ENCODE measurements at places on chromosomes 1 and 21. TPM values are rescaled to one million over a fixed set of nuclear protein-coding genes. Genes with fewer than 3 reads are reported as not detected.

GRCh38 chr1:23403038-23403336 lies 21.6 kb downstream of the TCEA3 start:
- H3K36me3 ChIP-seq: no peaks in the 10 kb centered on the region
- no peaks in the 10 kb centered on the region for H3K27me3 ChIP-seq
- DNase-seq: no peak
- H3K4me1 ChIP-seq: peaks cover 7% of the 10 kb centered on the region
- no peak overlapping the region for H3K4me3 ChIP-seq

DNA sequence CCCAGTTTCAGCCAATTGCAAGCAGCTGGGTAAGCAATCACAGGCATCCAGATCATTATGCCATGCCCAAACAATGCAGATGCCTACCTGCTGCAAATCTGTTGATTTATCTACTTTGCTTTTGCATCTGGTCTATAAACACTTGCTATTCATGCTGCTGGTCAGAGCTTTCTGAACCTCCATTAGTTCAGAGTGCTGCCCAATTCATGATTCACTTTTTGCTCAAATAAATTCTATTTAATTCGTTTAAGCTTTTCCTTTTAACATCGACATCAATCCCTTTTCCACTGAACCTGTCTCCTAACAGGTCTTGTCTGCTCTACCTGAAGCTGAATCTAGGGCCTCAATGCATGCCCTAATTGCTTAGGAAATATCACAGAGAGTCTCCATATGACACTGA lies 99.4 kb upstream of the C1orf87 start:
- H3K27me3 ChIP-seq: no peaks in the 10 kb centered on the region
- H3K36me3 ChIP-seq: no peaks in the 10 kb centered on the region
- DNase-seq: no peak
- no peak overlapping the region for H3K27ac ChIP-seq

GRCh38 chr1:210362526-210362925 lies 33.8 kb downstream of the HHAT start:
- no peak overlapping the region for H3K27ac ChIP-seq
- no peaks in the 10 kb centered on the region for H3K27me3 ChIP-seq
- no peak for DNase-seq
- no peaks in the 10 kb centered on the region for H3K36me3 ChIP-seq
- no peak overlapping the region for H3K4me3 ChIP-seq

DNA sequence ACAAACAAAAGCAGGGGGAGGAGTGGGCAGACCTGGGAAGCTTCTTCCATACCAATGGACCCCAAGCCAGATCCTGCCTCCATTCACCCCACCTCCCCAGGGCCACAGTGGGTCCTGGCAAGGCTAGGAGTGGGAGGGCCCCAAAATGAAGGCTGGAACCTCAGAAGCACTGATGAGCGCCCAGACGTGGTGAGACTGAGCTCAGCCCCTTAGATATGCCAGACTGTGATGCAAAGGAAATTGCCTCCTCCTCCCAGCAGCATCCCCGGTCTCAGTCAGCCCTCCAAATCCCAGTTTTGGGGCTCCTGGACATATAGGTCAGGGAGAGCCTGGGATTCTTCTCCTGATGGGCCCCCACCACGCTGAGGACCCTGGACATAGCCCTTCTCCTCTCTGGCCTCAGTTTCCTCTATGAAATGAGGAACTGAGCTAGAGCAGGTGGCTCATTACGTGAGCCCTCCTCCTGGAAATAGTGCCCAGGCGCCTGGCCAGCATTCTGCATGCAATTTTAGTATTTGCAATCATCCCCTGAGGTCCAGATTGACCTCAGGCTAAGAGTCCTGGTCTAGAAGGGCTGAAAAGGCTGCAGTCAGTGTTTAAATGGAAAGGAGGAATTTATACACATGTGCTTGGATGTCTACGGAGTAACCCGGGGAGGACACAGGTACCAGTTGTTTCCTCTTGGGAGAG lies 33.5 kb downstream of the RHBG start:
- H3K27ac ChIP-seq: no peak overlapping the region
- no peak for DNase-seq
- no peak overlapping the region for H3K4me3 ChIP-seq

DNA sequence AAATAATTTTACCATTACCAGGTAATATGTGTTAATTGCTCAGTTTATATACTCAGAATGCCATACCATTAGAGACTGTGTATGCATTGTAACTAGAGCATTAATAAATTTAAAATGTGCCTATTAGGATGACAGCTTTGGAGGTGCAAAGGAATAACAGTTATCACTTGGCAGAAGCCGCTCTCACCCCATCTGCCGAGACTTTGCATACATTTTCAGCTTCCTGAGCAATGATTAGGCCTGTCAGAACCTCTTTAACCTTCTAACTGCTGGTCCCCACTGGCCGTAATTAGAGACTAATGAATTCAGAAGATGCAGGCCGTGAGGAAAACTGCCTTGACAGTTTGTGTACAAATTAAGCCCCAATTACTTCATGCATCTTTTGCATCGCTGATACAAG lies 158.0 kb upstream of the PROX1 start:
- H3K4me1 ChIP-seq: no peaks in the 10 kb centered on the region
- DNase-seq: no peak
- no peaks in the 10 kb centered on the region for H3K27me3 ChIP-seq
- no peak overlapping the region for H3K4me3 ChIP-seq

- peaks cover 9% of the 10 kb centered on the region for H3K4me1 ChIP-seq
- H3K36me3 ChIP-seq: no peaks in the 10 kb centered on the region
- no peaks in the 10 kb centered on the region for H3K27me3 ChIP-seq
- no peak overlapping the region for H3K4me3 ChIP-seq
Measured at GRCh38 chr1:204127597-204128242, 24.1 kb downstream of the ETNK2 start.

DNA sequence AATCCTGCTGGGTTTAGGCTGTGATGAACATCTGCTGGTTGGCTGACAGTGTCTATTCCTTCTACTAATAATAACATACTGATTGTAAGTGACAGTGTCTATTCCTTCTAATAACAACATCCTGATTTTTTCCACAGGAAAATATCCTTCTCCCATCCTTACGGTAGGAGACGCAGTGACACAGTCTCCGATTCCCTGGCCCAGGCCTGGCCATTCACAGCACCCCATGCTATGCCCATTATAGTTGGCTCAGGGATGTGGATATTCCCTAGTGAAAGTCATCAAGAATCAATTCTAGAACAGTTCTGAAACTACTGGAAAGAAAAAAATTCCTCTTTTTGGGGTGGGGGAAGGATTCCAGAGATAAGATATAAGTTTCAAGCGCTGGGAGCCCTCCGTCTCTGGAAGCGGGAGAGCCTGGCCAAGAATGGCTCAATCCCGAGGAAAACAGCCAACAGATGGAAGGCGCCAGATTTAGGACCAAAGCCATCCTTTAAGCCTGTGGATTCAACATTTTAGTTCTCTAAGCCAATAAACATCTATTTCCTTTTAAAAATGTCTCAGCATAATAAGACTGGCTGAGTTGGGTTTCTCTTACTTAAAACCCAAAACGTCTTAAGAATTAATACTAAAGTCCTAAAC lies 88.6 kb downstream of the GPATCH2 start:
- no peak overlapping the region for H3K27ac ChIP-seq
- H3K4me3 ChIP-seq: no peak overlapping the region
- H3K4me1 ChIP-seq: no peaks in the 10 kb centered on the region
- H3K27me3 ChIP-seq: no peaks in the 10 kb centered on the region

- H3K27me3 ChIP-seq: no peaks in the 10 kb centered on the region
- no peaks in the 10 kb centered on the region for H3K4me1 ChIP-seq
- peak; percentile 22 for DNase-seq
- no peak overlapping the region for H3K27ac ChIP-seq
- no peaks in the 10 kb centered on the region for H3K36me3 ChIP-seq
- no peak overlapping the region for H3K4me3 ChIP-seq
Measured at GRCh38 chr1:157862114-157863070, 20.8 kb upstream of the CD5L start.

- H3K27me3 ChIP-seq: no peaks in the 10 kb centered on the region
Measured at GRCh38 chr1:55928576-55928975, 650.8 kb downstream of the PLPP3 start.

GRCh38 chr1:244796719-244797406 lies 38.6 kb upstream of the COX20 start:
- H3K27me3 ChIP-seq: peaks cover 4% of the 10 kb centered on the region
- H3K36me3 ChIP-seq: no peaks in the 10 kb centered on the region
- no peak overlapping the region for H3K27ac ChIP-seq
- no peak overlapping the region for H3K4me3 ChIP-seq

- no peak for DNase-seq
- no peak overlapping the region for H3K27ac ChIP-seq
- no peak overlapping the region for H3K4me3 ChIP-seq
- H3K4me1 ChIP-seq: no peaks in the 10 kb centered on the region
Measured at GRCh38 chr1:197029749-197030148, 37.3 kb downstream of the F13B start.

DNA sequence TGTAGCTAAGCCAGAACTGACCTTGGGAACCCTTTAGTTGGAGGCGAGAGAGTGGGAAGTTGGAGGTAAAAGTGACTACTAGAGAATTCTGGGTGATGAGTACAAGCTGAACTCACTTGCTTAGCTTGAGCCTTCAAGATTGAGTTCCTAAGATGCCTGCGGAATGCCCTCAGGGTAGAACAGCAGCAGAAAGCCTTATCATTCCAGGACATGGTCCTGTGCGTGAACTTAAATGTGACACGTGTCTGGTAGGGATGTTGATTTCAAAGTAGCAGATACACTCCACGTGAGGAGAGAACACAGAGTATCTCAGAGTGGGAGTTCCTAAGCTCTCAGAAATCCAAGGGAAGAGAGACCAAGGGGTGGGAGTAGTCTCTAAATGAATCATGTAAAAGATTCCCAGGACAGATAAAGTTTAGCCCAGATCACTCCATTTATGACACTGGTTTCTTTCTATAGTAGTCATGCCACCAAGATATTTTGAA lies 60.1 kb downstream of the KCNK1 start:
- H3K4me1 ChIP-seq: no peaks in the 10 kb centered on the region
- DNase-seq: no peak
- H3K27me3 ChIP-seq: peaks cover 9% of the 10 kb centered on the region
- H3K4me3 ChIP-seq: no peak overlapping the region

DNA sequence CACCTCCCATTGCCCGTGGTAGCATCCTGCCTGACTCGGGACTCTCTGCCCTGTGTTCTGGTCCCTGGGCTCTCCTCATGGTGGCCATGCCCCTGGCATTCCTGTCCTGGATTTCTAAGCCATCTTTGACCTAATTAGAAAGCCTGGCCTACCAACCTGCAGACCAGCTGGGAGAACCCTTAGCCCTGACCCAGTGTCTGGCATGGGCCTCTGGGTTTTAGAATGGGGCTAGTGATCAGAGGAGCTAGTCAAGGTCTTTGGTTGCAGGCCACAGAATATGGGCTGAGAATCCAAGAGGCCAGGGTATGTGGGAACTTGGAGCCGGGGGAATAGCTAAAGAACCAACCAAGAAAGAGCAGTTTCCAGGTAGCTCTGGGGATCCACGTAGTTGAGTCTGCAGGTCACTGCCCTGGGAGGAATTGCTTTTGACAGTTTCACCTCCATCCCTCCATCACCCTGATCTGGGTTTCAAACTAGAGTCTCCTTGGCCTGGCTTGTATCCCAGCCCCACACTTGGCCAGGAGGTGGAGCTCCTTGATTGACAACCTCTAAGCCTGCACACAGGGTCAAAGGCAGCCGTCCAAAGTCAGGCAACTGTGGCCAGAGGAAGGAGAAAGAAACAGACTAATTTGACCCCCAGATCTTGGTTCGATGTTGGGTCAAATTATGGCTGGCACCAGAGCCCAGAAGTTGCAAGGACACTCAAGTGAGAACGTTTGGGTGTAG lies 54.7 kb upstream of the ABCG1 start:
- H3K36me3 ChIP-seq: no peaks in the 10 kb centered on the region
- no peak overlapping the region for H3K4me3 ChIP-seq
- no peak overlapping the region for H3K27ac ChIP-seq
- H3K4me1 ChIP-seq: peaks cover 25% of the 10 kb centered on the region
- no peaks in the 10 kb centered on the region for H3K27me3 ChIP-seq
- DNase-seq: peak; percentile 88

DNA sequence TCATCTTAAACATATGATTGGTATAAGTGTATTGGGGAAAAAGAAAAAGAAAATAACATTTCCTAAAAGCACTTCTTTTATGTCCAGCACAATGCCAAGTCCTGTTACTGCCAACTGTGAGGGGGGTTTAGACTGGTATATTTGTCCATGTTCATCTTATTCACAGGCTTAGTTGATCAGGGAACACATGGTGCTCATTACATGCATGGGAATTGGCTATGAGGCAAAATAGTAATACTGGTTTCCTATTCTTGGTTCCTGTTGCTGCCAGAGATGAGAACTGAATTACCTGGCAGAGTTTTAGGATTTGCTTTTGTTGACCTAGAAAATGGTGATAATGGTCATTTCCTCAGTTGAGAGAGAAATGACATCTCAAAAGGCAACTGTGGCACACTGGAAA lies 398.8 kb downstream of the DUSP10 start:
- H3K27me3 ChIP-seq: no peaks in the 10 kb centered on the region
- H3K36me3 ChIP-seq: no peaks in the 10 kb centered on the region
- no peaks in the 10 kb centered on the region for H3K4me1 ChIP-seq
- H3K27ac ChIP-seq: no peak overlapping the region

Gene ARHGEF2
- 189 TPM for total RNA-seq

Gene NBPF4
- not detected for total RNA-seq

Gene UTS2
- not detected for total RNA-seq

Gene NTMT2
- total RNA-seq: not detected
